ENCODE measurements at places on chromosomes 16 and 17. TPM values are rescaled to one million over a fixed set of nuclear protein-coding genes. Genes with fewer than 3 reads are reported as not detected.

Gene ZSCAN10
- not detected for total RNA-seq

Gene CCDC200
- total RNA-seq, result not detected

Gene DHRS7C
- total RNA-seq, result not detected

Gene FAM222B
- total RNA-seq, result 2.4 TPM

Gene HOXB3
- 0.31 TPM for total RNA-seq

Gene MYBBP1A
- total RNA-seq, result 26.5 TPM

Gene PPY
- total RNA-seq, result not detected

Gene TP53TG3C
- total RNA-seq, result not detected

Gene SLC5A11
- not detected for total RNA-seq

Gene FBXL19
- 12.9 TPM for total RNA-seq

Gene SCIMP
- not detected for total RNA-seq

Gene TEKT1
- not detected for total RNA-seq

Gene GAST
- total RNA-seq, result not detected

Gene PDK2
- 25.9 TPM for total RNA-seq

Gene TNRC6C
- 8.3 TPM for total RNA-seq

Gene ZFPM1
- 1.7 TPM for total RNA-seq

Gene EPX
- total RNA-seq, result not detected

Gene OTOP2
- not detected for total RNA-seq

Gene HSD17B2
- total RNA-seq, result 0.68 TPM

Gene ITGB4
- 0.40 TPM for total RNA-seq

Gene DPH1
- total RNA-seq, result 14.4 TPM

Gene OR2C1
- 0.26 TPM for total RNA-seq

Gene NOD2
- total RNA-seq, result 0.06 TPM

Gene NFATC3
- total RNA-seq, result 9.6 TPM

Gene RNF222
- not detected for total RNA-seq

Gene PRAC2
- not detected for total RNA-seq

Gene PIGL
- total RNA-seq, result 17.7 TPM

Gene TRAF4
- 23.9 TPM for total RNA-seq

Gene SULT1A4
- 0.75 TPM for total RNA-seq

Gene SGCA
- 11.2 TPM for total RNA-seq

Gene HOXB4
- total RNA-seq, result 0.26 TPM

Gene CACNG3
- total RNA-seq, result not detected

Gene KCNJ2
- 0.25 TPM for total RNA-seq

Gene PRSS27
- total RNA-seq, result 0.92 TPM

Gene MAP2K6
- 0.26 TPM for total RNA-seq

Gene SPATA32
- total RNA-seq, result under 0.01 TPM

Gene PPP1R27
- not detected for total RNA-seq

Gene CPNE7
- total RNA-seq, result 8.9 TPM

Gene KRTAP1-5
- not detected for total RNA-seq

Gene SMTNL2
- not detected for total RNA-seq

Gene TCF25
- 298 TPM for total RNA-seq

Gene FOXL1
- total RNA-seq, result 31.0 TPM

Gene TRIM25
- 24.5 TPM for total RNA-seq

Gene EPOP
- total RNA-seq, result 0.26 TPM

Gene CBLN1
- not detected for total RNA-seq

Gene TSPAN10
- total RNA-seq, result 0.81 TPM
